Pancreas (tissue), 10 donors: ENCODE measurements at places on chromosomes 1 and 21. TPM values are rescaled to one million over a fixed set of nuclear protein-coding genes. Genes with fewer than 3 reads are reported as not detected.
A peak's percentile ranks its signal among the peaks of the same experiment; 100 is the strongest.

DNA sequence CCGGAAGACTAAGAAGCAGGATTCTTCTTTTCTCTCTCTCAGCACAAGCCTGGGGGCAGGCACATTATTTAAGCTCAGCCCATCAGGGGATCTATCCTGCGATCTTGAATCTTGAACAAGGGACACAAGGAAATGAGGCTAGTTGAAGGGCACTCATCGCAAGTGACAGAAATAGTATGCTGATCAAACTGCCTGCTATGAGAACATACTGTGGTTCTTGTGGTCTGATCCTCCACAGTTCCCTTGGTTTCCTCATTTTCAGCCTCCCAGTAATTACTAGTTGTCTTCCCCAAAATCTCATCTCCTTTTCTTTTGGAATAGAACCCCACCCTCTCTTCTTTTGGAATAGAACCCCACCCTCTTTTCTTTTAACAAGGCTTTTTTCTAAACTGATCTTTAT, 6.5 kb downstream of the ANKRD45 start:
- no peak for DNase-seq

DNA sequence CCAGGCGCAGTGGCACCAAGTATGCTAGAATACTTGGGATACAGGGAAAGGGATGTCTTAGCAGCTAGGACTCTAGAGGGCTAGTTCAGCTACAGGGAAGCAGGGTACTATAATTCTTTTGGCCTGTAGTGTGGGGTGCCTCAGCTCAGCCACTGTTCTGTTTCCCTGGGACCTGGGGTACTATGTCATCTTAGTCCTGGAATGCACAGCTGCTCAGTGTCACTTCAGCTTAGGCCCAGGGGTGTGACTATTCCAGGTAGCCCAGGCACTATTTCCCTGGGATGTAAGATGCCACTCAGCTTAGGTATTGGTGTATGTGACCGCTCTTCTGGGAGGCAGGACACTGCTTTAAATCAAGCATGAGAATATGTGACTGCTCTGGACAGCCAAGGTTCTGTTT, 34.1 kb downstream of the RGSL1 start:
- no peak for DNase-seq

The TSPAN2 gene
- 1.7 TPM for polyA plus RNA-seq

DNA sequence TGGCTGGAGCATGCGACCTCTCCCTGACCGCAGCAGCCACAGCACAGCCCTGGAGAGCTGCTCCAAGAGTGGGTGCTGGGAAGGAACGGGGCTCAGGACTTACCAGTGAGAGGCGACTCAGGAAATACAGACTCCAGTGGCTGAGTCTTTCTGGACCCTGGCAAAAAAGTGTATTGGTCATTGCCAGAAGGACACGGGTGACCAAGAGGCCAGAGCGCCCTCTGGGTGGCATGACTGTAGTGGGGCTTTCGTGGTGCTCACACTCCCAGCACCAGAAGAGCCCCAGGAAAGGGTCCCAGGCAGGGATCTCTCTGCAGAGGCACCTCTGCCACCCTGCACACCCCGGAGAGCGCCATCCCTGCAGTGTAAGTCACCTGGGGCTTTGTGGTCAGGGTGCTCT, 8.9 kb upstream of the PRDM16 start:
- no peak for DNase-seq

DNA sequence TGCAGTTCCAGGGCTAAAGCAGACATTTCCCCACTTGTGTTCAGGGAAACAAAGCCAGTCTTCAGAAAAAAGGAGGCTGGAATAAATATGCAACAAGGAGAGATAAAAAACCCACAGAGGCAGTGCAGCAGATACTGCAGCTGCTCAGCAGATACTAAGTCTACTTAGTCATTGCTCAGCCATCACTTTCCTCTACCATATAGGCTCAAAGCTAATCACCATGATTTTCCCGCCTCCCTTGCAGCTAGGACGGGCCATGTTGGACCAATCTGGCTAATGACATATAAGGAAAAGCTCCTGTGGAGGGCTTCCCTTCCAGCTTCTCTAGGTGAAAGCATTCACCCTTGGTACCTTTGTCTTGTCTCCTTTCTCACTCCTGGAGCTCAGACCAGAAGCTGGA, 10.0 kb upstream of the EFHD2 start:
- no peak for DNase-seq

DNA sequence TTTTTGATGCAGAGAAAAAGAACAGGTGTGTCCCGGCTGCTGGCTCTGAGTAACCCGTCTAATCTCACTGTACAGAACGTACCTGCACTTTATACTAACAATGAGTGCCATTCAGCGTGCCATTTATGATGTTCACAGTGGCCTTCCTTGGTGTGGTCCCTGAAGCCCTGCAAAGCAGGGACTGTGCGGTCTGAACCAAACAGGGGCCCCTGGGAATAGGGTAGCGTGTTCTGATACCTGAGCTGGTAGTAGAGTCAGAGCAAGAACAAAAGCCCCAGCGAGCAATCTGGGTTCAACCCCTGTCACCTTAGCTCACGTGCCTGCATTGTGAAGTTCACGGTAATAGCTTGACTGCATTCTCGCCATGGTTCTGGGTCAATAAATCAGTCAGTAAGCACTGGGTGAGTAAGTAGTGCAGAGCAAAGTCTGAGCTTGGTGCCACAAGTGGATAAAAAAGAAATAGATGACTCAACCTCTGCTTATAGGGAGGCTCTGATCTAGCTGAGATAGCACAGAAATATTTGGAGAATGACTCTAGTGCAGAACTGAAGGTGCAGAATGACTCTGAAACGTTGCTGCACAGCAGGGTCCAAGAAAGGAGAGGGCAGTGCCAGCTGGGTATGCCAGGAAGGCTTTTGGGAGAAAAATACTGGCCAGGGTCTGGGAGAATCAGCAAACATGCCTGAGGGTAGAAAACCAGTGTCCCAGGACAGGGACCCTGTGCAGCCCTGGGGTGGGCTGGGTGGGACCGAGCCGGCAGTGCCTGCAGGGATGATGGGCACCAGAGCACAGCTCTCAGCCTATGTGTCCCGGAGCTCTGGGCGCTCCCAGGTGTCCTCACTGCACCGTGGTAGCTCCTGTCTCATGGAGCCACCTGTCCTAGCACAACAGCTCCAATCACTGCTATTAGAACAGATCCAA, 125.9 kb downstream of the RHOU start:
- DNase-seq: peak; percentile 62

The MIGA1 gene
- polyA plus RNA-seq: 4.6 TPM

The BARHL2 gene
- polyA plus RNA-seq: not detected

DNA sequence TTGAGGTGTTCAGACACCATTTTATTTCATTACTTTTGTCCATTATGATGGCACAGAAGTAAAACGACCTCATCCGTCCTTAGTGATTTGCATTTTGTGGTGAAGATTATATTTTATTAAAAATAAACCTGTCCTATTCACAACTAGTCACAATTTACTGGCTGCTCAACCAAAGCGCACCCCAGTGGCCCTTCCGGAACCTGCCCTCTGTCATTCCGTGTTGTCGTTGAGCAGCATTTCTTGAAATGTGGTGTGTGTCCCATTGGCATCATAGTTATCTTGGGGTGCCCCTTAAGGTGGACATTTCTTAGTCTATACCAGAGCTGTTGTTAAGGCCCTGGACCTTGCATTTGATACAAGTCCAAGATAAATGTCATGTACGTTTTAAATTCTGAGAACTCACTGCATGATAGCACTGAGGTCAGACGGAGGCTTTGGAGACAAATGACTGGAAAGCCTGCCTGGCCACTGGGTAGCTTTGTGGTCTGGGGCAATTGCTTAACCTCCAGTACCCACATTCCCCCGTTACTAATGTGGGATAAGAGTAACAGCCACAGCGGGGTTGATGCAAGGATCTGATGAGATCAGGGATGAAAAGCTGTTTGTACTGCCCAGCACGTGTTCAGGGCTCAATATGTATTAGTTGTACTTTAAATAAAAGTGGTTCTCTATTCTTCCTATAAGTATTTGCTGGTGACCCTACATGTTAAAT, 36.2 kb downstream of the BACH1 start:
- DNase-seq: no peak

DNA sequence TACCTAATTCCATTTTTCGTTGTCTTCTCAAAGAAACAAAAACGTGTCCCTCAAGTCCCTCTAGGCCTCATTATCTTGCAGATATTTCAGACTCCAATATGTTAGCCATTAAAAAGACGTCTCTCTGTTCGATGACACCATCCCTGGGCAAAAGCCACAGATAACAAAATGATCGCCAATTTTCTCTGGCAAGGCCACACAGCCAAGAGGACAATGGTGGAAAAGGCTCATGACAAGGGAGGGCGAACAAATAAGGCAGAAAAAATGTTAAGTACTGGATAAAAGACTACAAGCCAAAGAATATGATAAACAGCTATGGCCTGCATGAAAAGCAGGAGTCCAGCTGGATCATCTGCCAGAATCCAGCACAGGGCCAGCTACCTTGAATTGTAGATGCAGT, 82.9 kb downstream of the TBX15 start:
- no peak for DNase-seq

The KMO gene
- polyA plus RNA-seq: 0.26 TPM

The MMEL1 gene
- polyA plus RNA-seq: 7.6 TPM

The INAVA gene
- 17.8 TPM for polyA plus RNA-seq

- DNase-seq: no peak
These were observed 152.9 kb upstream of the ZNF644 start for GRCh38 chr1:91174734-91175133.

- DNase-seq: no peak
These were observed 18.3 kb downstream of the KIRREL1 start for GRCh38 chr1:158011714-158012113.

GRCh38 chr21:30719401-30719800, 824 bp upstream of the KRTAP21-3 start:
- no peak for DNase-seq

The HMCN1 gene
- 0.27 TPM for polyA plus RNA-seq

GRCh38 chr1:241637604-241638003, 2.6 kb downstream of the CHML start:
- no peak for DNase-seq

The CCDC17 gene
- polyA plus RNA-seq: 2.1 TPM

GRCh38 chr1:188497020-188497419, 1668.3 kb downstream of the PLA2G4A start:
- no peak for DNase-seq
